ENCODE measurements at places on chromosomes 3 and 15. TPM values are rescaled to one million over a fixed set of nuclear protein-coding genes. Genes with fewer than 3 reads are reported as not detected.

Gene CCR9
- not detected for polyA plus RNA-seq

GRCh38 chr15:34258151-34258550, 33.3 kb downstream of the EMC4 start:
- H3K36me3 ChIP-seq: peaks cover 47% of the 10 kb centered on the region
- H3K4me1 ChIP-seq: no peaks in the 10 kb centered on the region
- H3K27ac ChIP-seq: no peak overlapping the region
- no peak for DNase-seq
- H3K4me3 ChIP-seq: no peak overlapping the region

GRCh38 chr3:32743934-32744333, 58.9 kb downstream of the CNOT10 start:
- H3K27me3 ChIP-seq: no peaks in the 10 kb centered on the region
- no peak overlapping the region for H3K27ac ChIP-seq
- no peak for DNase-seq
- peaks cover 27% of the 10 kb centered on the region for H3K36me3 ChIP-seq
- no peak overlapping the region for H3K4me3 ChIP-seq

DNA sequence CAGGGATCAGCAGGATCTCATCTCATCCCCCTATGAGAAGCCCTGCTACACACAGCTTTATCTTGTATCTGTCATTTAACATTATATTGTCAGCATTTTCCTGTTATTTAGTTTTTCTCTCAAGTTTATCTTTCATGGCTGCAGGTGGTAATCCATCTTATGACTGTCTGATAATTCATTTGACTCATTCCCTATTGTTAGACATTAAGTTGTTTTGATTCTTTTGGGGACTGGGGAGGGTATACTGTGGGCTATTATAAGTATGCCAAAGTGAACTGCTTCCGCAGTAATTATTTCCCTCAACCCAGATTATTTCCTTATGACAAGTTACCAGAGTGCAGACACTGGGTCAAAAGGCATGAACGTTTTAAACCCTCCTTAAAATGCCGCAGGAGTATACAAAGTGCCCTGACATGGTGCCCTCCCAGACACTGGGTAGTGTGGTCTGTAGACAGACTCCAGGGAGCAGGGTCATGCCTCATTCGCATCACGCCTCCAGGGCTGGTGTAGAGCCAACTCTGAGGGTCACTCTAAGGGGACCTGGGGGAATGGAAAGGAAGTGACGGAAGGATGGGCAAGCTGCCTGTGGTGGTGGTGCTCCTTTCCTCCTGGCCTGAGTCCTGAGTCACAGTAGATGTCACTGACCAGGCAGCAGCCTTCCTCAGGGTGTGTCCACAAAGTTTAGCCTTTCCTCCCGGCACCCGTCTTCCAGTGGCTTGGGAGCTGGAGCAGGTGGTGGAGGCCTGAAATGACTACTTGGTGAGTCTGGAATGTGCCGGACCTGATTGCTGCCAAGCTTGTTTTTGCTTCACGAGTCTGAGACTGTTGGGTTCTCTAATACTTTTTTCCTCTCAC, 11.6 kb downstream of the GPR160 start:
- H3K27me3 ChIP-seq: peaks cover 2% of the 10 kb centered on the region
- no peak overlapping the region for H3K27ac ChIP-seq
- no peaks in the 10 kb centered on the region for H3K36me3 ChIP-seq
- H3K4me3 ChIP-seq: no peak overlapping the region

GRCh38 chr3:120203016-120203415, 82.0 kb downstream of the GPR156 start:
- H3K27me3 ChIP-seq: no peaks in the 10 kb centered on the region
- H3K27ac ChIP-seq: no peak overlapping the region
- no peak for DNase-seq
- no peaks in the 10 kb centered on the region for H3K36me3 ChIP-seq
- H3K4me1 ChIP-seq: no peaks in the 10 kb centered on the region

DNA sequence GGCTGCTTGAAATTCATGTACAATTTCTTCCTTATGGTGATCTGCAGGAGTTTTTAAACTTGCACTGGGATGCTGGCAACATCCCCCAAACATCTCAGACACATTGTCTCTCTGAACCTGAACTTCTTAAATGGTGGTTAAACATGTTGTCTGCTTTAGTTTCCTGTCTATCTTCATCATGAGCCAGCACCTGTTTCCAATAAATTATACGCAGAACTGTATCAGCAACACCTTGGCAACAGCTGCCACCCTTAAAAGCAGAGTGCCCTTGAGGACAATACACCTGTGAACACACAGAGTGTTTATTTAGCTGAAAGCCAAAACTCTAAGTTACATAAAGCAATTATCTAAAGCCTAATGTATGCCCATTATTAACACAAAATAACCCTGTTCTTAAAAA, 242.9 kb downstream of the WNT5A start:
- H3K27me3 ChIP-seq: peaks cover 2% of the 10 kb centered on the region
- no peak overlapping the region for H3K4me3 ChIP-seq
- no peaks in the 10 kb centered on the region for H3K4me1 ChIP-seq
- no peak for DNase-seq

- no peak overlapping the region for H3K27ac ChIP-seq
- H3K4me1 ChIP-seq: peaks cover 2% of the 10 kb centered on the region
- H3K36me3 ChIP-seq: no peaks in the 10 kb centered on the region
- DNase-seq: no peak
- peaks cover 1% of the 10 kb centered on the region for H3K27me3 ChIP-seq
Observed at GRCh38 chr3:183247011-183247589, 6.0 kb upstream of the B3GNT5 start.

- H3K36me3 ChIP-seq: peaks cover 13% of the 10 kb centered on the region
- H3K4me3 ChIP-seq: peak within 1 kb of the TSS; percentile 97
- DNase-seq: peak; percentile 99
- peak within 1 kb of the TSS; percentile 93 for H3K27ac ChIP-seq
- peaks cover 54% of the 10 kb centered on the region for H3K4me1 ChIP-seq
Observed at GRCh38 chr3:88058581-88059379, at the start of the genes CGGBP1 and ZNF654. Gene CGGBP1 (minus strand): TSS chr3:88059005. CDS start chr3:88055976, 3,029 bp downstream. Gene ZNF654 (plus strand): TSS chr3:88059255. CDS start chr3:88059320, 65 bp downstream.

DNA sequence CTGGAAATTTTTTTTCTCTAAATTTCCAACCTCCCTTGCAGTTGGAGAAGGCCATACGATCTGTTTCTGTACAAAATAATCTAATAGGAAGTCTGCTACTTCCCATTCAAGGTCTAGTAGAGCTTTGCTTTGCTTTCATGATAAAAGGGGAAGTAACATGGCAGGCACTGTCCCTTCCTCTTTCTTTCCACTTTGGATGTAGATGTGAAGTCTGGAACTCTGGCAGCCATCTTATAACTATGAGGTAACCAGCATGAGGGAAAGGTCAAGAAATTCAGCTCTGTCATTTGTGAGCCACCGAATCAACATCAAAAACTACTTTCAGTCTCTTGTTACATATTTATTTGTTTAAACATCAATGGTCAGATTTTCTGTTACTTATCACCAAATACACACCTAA, 156.3 kb downstream of the MTHFS start:
- no peaks in the 10 kb centered on the region for H3K36me3 ChIP-seq
- no peak overlapping the region for H3K27ac ChIP-seq
- no peak for DNase-seq
- H3K27me3 ChIP-seq: peaks cover 2% of the 10 kb centered on the region

- no peaks in the 10 kb centered on the region for H3K36me3 ChIP-seq
- H3K27ac ChIP-seq: no peak overlapping the region
- DNase-seq: no peak
- no peaks in the 10 kb centered on the region for H3K4me1 ChIP-seq
Observed at GRCh38 chr3:11251807-11252176, 20.4 kb upstream of the ATG7 start.
